Testis (tissue), 5 donors: ENCODE measurements at places on chromosomes 13 and 19. TPM values are rescaled to one million over a fixed set of nuclear protein-coding genes. Genes with fewer than 3 reads are reported as not detected.

- no peak for DNase-seq
These were observed 43.5 kb downstream of the FCGBP start for GRCh38 chr19:39890755-39891551.

GRCh38 chr19:3632739-3633558 lies 6.4 kb upstream of the CACTIN start:
- DNase-seq, result peak; percentile 70

DNA sequence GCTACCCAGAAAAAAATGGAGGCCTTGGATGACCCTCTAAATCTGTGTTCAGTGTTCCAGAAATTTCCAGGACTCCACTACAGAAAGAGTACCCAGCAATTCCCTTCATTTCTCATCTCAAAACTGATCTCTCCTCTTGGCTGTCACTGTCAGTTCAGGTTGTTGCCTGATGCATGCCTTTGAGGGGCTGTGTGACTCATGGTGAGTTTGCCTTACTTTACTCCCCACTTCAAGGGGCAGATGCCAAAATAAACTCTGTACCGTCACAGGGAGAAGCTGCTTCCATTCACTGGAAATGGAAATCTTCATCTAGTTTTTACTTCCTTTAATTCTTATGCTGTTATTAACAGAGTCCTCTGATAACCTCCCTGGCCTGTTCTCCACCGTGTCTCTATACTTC lies 1075.0 kb downstream of the DIAPH3 start:
- no peak for DNase-seq

GRCh38 chr19:38691938-38692457 lies 44.5 kb downstream of the ACTN4 start:
- no peak for DNase-seq

- DNase-seq, result no peak
These were observed 28.7 kb upstream of the AMER2 start for GRCh38 chr13:25200783-25201182.

The RNF225 gene
- not detected for total RNA-seq

- no peak for DNase-seq
These were observed 28.6 kb downstream of the MARK4 start for GRCh38 chr19:45279587-45280192.

The ANKRD10 gene
- 132 TPM for total RNA-seq

The PSG11 gene
- not detected for total RNA-seq

- no peak for DNase-seq
These were observed 6.7 kb downstream of the ZNF793 start for GRCh38 chr19:37513397-37513796.

DNA sequence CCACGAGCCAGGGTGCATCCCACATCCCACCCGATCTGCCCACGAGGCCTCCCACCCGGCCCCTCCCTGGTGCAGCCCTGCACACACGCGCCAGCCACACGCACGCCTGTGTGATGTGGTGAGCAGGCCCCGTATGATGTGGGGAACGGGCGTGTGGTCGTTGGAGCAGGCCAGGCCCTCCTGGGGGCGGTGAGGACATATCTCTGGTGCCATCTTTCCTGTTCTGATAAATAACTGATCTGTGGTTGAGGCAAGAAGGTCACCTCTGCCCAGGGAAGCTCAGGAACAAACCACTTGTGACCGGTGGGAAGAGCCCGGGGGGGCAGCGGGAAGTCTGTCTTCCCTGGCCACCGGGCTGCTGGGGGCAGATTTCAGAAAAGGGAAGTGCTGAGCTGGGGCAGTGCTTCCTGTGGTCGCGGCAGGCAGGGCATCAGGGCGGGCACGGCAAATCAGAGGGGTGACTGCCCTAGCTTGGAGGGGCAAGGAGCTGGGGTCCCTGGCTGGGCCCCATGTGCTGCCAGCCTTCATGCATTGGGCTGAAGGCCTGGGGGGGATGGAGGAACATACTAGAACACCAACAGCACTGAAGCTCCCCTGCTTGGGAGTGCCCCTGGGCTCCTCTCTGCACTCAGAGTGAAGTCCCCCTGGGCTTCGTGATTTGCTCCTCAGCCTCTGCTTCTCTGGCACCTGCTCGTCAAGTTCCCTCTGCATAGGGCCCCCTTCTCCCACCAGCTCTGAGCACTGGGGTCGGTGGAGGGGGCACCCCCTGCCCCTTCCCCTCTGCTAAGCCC lies 35.2 kb upstream of the SLC7A10 start:
- DNase-seq, result no peak

DNA sequence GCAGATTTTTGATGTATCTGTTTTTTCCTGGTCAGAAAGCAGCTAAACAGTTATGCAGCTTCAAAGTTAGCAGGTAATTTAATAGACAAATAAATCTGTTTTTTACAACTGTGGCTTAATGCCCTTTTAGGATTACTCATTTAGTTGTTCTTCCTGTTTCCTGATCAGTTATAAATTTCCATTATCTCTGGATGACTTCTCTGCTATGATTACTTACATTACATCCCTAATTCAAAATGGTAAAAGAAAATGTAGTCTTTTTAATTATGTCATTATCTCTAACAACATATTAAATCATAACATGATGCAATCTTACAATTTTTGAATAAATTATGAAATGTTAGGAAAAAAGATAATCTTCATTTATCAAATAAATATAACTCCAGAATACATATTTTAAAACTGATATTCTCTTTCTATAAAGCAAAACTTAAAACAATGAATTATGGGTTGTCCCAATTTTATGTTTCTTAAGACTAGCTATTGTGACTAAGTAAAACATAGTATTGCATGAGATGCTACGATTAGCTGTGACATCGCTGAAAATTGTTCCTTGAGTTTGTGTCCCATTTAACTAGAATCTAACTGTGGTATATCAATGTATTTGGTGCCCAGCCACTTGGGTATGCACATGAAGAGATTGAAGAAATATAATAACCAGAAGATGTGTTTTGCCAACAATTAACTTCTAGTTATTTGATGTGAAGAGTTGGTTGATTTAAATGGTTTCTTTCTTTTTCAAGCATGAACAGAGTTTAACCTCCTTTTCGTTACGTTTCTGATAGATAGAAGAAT lies 605.3 kb upstream of the SPRY2 start:
- no peak for DNase-seq

DNA sequence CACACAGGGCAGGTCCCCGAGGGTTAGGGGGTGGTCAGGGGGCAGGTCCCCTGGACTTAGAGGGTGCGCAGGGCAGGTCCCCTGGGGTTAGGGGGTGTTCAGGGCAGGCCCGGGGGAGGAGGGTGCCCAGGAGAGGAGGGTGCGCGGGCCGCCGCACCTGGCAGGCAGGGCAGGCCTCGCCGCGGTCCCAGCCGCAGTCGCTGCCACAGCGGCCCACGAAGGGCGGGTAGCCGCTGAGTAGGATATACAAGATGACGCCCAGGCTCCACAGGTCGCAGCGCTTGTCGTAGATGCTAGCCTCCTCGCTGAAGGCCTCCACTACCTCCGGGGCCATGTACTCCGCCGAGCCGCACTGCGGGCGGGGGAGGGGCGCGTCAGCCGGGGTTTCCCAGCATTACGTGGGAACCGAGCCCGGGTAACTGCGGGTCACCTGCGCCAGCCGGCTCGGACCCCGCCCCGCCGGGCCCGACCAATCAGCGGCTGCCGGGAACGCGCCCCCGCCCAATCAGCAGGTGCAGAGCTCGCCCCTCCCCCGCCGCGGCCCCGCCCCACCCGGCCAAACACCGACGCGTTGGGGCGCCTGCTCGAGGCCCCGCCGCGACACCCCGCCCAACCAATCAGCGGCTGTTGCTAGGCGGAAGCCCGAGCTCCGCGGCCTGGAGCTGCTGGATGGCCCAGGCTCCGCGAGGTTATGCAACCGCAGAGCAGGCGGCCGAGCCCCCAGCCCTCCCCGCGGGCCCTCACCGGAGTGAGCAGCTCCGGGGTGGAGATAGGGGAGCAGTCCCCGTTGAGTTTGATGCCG lies 9.2 kb downstream of the MKNK2 start:
- DNase-seq, result peak; percentile 97

DNA sequence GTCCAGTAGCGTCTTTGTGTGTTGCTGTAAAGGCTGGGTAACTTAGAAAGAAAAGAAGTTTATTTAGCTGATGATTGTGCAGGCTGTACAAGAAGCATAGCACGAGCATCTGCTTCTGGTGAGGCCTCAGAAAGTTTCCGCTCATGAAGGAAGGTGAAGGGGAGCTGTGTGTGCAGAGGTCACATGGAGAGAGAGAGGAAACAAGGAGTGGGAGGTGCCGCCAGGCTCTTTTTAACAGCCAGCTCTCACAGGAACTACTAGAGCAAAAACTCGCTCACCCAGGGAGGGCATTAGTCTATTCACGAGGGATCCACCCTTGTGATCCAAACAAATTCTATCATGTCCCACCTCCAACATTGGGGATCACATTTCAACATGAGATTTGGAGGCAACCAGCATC lies 99.8 kb downstream of the GPR12 start:
- DNase-seq, result no peak

GRCh38 chr13:110322126-110322827 lies 15.2 kb downstream of the COL4A2 start:
- no peak for DNase-seq

The CCDC70 gene
- total RNA-seq, result 82.2 TPM

The PABPC3 gene
- 31.7 TPM for total RNA-seq

- DNase-seq, result no peak
These were observed 115.2 kb downstream of the RAP2A start for GRCh38 chr13:97549201-97549600.

GRCh38 chr13:109387471-109387870 lies 398.9 kb downstream of the IRS2 start:
- DNase-seq, result no peak

DNA sequence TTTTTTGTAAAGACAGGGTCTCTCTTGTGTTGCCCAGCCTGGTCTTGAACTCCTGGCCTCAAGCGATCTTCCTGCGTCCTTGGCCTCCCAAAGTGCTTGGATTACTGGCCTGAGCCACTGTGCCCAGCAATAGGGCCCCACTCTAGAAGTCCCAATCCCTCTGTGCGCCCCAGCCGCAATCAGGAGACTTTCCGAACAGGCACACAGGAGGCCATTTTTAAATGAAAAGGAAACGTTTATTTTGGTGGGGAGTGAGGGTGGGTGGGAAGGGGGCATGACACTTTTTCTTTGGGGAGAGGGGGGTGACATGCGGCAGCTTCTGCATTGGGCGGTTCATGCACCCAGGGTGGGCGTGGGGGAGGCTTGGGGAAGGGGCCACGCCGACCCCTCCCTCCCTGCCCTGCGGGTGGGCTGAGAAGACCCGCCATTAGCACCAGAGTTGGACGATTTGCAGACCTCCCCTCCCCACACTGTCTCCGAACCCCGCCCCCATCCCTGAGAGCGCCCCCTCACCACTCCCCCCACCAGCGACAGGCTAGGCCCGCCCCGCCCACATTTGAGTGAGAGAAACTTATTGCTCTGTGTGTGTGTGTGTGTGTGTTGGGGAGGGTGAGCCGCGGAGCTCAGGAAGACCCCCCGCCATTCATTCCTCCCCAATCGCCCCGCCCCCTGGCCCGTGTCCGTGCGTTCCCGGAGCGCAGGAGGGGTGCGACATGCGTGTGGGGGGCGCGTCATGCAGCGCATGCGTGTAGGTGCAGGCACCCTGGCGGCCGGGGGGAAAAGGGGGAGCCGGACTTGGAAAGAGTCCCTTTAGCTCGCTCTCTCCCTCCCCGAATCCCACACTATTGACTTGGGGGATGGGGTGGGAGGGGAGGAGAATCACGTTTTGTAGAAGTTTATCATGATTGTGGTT lies 17.2 kb downstream of the KCNC3 start:
- peak; percentile 29 for DNase-seq

The GPR12 gene
- not detected for total RNA-seq

DNA sequence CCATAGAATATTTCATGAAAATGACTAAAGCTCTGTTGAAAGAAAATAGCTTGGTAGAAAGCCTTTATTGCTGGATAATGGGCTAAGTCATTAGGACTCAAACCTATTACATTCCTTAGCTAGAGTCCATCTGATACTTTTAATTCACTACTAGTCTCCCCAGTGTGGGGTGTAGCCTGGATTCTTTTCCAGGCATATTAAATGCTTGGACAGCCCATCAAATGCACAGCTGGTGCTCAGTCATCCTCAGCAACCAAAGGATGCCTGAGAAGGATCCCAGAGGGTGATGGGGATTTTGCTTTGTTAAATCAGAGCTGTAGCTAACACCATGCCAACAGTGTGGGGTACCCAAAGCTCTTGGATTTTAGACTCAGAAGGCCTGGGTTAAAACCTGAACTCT lies 153.5 kb downstream of the DLEU7 start:
- no peak for DNase-seq

GRCh38 chr19:32363632-32364031 lies 18.2 kb downstream of the ZNF507 start:
- no peak for DNase-seq

DNA sequence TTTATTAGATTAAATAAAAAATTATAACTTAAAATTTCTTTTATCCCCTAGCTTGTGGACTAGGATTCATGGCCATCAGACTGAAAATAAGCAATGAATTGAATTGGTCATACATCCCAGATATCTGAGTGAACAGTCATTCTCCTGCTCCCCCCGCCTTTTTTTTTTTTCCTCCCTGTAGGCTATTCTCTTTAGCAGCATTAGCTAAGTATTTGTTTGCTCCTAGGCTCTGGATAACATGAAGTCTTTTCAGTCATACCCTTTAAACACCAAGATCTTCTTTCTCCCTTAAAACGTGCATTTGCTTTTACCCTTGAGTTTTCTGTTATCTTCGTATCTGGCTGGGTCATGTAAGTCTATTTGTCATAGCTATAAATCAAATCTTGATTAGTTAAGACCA lies 866.7 kb upstream of the SPRY2 start:
- no peak for DNase-seq

- DNase-seq, result no peak
These were observed 9.1 kb downstream of the ZNF610 start for GRCh38 chr19:52345162-52345561.

DNA sequence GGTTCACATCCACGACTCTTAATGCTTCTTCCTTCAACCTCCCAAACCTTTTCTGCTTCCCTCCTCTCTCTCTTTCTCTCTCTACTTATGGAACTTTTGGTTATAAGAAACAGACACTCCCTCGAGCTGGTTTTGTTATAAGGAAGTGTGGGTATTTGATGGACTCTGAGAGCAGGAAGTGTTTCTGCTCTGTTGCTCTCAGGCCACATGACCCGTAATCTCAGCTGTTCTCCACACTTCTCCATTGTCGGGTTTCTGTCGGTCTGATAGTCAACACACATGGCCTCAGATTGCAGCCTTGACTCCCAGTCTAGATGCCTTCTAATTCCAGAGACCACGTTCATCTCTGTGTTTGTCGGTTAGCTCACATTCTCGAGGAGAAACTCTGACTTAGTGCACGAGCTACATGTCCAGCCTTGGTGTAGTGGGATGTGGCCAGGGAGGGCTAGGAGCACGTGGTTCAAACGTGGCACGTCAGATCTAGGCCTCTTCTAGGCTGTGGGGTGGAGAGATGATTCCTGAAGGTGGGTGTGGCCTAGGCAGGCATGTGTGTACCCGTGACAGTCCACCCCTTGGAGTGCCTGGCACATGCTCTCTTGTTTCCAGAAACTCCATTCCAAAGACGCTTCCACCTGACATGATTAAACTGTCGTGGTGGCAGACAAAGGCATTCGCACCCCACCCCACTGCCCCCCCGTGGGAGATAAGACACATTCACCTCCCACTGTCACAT lies 26.3 kb downstream of the CNFN start:
- DNase-seq, result no peak

GRCh38 chr19:49327878-49328544 lies 3.0 kb upstream of the SLC6A16 start:
- DNase-seq, result no peak
